ENCODE measurements at places on chromosomes 13 and 19. TPM values are rescaled to one million over a fixed set of nuclear protein-coding genes. Genes with fewer than 3 reads are reported as not detected.

DNA sequence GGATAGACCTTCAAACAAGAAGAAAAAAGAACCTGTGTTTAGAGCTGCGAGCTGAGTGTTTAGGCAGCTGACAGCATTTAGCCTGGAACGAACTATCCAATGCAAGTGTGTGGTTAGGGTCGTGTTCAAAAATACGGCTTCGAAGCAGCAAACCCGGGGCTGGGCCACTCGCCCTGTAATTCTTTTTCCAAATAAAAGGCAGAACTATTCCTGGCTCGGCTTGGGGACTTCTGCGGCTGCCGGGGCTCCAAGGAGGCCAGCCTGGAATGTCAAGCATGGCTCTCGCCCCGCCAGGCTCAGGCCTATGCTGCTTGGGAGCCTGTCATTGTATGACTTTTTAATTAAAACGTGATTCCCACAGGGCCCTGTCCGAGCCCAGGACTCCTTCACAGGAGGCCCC, 51.7 kb upstream of the KLF2 start:
- no peak for DNase-seq

- DNase-seq = no peak
These were observed 1.4 kb downstream of the TMEM272 start for GRCh38 chr13:51843529-51843928.

DNA sequence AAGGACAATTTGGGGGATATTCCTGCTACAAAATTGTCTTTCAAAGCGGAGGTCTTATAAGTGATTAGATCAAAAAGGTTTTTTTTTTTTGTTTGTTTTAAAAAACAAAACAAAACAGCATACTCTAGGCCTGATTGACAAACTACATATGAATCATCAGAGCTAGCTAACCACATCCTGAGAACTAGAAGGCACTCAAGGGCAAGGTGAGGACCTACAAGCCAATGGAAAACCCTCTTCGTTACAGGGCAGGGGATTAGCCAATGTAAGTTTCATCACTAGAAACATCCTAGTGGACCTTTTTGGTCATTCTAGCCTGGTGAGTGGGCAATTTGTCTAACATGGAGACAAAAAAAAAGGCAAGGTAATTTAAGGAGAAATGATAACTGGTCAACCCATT, 428.6 kb downstream of the RFC3 start:
- no peak for DNase-seq

FFAR2 gene
- total RNA-seq = not detected

NANOS3 gene
- total RNA-seq = not detected
